A172 (cell line): ENCODE measurements at places on chromosomes 6 and 20.

- no peak for DNase-seq
These were observed 1307.5 kb downstream of the GRIK2 start for GRCh38 chr6:102701019-102701418.

DNA sequence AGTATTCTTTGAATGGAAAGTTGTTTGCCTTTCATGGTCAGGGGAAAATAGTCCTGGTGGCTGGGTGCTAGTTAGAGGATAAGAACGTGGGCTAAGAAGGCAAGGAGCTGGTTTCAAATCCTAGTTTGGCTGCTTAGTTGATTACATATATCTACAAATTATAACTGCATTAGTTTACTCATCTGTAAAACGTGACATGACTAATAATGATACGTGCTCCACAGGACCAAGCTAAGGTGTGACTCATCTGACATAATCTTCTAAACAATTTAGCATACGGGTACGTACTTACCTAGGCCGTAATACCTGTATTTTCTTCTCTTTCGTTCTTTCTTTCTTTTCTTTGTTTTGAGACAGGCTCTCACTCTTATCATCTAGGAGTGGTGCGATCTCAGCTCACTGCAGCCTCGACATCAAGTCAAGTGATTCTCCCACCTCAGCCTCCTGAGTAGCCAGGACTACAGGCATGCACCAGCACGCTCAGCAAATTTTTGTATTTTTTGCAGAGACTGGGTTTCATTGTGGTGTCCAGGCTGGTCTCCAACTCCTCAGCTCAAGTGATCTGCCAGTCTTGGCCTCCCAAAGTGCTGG, 1274.2 kb upstream of the GJE1 start:
- no peak for DNase-seq

GRCh38 chr6:1297746-1298145, 14.2 kb upstream of the FOXQ1 start:
- DNase-seq: no peak

DNA sequence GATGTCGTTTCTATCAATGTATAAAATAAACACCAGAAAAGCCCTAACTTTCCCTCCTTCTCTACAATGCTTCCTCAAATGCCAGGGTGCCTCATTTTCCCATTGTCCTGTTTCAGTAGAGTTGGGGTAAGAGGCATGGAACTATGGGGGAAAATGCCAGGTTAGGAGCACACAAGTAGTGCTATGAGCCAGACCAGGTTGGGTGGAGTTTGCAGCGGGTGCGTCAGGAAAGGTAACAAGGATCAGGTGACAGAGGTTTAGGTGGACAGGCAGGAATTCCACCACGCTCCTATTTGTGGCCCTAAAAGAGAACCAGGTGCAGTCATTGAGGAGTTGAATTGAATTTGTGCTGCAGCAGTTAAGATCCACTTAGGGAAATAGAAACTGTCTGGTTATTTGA, 36.5 kb downstream of the SYTL3 start:
- no peak for DNase-seq

DNA sequence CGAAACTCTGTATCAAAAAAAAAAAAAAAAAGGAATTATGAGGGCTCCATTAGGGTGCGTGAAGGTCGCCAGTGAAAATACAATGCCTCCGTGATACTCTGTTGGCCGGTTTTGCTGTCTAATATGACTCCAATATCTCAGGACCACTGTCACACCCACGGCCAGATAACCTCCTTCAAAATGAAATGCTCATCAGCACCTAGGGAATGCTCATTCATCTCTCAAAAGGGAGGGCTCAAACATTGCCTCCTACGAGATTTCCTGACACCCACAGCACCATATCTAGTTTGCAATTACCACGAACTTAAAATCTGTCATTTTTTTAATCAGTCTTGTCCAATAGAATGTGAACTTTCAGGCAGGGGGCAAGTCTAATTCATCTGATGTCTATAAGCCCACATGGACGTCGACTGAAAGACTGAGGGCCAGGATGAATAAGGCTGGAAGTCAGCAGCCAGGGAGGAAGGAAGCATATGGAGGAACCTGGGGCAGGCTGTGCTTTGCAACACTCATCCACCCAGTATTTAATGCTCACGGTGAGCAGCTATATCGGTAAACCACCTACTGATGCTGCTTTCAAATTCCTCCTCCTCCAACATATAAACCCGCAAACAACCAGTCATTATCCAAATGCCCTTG, 42.8 kb downstream of the MAP3K5 start:
- no peak for DNase-seq
